ELF-1 (cell line): ENCODE measurements at places on chromosomes 11 and 22.
A peak's percentile ranks its signal among the peaks of the same experiment; 100 is the strongest.

DNA sequence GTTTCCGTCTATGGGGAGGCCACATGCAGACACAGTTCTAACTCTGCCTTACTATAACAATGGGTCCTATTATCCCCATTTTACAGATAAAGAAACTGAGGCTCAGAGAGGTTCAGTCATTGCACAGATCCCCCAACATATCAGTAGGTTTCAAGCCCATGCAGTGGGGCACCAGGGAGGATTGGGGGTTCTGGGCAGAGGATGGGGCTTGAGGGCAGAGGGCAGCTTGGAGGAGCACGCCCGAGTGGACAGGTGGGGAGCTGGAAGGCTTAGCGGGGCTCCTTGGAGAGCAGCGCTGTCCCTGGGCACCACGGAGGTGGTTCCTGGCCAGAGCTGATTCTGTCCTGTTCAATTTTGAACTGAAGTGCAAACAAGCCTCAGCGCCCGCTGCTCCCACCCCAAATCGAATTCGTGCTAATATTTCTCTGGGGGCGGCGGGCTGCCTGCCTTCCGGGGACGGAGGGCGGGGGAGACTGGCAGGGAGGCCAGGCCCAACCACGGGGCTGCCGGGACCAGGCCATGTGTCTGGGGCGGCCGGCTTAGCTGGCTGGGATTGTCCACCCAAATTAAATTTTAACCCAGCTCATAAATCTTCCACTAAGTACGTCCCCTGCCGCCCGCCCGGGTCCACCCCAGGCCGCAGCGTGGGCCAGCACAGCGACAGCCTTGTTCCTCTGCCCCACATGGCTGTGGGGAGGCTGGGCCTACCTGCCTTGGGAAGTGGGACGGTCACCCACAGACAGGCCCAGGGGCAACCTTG, 49.4 kb downstream of the FLRT1 start:
- no peak for DNase-seq

GRCh38 chr22:37331856-37332536, 49.7 kb downstream of the CYTH4 start:
- no peak for DNase-seq

DNA sequence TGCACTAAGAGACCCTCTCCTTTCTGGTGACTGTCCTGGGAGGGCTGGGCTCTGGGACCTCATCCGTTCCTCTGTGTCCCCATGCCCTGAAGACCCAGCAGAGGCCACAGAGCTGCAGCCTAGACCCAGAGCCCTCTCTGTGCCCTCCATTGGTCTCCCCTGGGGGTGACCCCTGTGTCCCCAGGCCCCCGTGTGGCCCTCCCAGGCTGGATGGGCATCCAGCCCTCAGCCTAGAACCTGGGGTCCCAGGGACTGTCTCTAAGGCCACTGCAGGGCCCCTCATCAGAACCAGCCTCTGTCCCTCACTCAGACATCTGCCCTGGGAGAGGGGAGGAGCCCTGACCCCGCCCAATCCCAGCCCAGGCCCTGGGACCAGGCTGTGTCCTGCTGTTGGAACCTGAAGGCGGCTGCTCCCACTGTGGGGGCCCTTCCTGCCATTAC, 5.7 kb downstream of the IGLL1 start:
- peak; percentile 39 for DNase-seq

- no peak for DNase-seq
Observed at GRCh38 chr22:37844904-37845329, 783 bp upstream of the ANKRD54 start.

- no peak for DNase-seq
Observed at GRCh38 chr11:17366495-17366894, 14.9 kb downstream of the NCR3LG1 start.

DNA sequence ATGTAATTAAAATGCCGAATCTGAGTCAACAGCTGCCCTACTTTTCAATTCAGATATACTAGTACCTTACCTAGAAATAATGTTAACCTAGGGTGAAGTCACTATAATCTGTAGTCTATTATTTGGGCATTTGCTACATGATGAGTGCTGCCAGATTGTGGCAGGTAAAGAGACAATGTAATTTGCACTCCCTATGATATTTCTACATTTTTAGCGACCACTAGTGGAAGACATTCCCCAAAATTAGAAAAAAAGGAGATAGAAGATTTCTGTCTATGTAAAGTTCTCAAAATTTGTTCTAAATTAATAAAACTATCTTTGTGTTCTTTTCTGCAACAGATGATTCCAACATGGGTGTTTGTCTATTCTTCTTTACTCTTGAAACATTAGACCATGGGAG, 14.1 kb downstream of the MS4A1 start:
- no peak for DNase-seq

DNA sequence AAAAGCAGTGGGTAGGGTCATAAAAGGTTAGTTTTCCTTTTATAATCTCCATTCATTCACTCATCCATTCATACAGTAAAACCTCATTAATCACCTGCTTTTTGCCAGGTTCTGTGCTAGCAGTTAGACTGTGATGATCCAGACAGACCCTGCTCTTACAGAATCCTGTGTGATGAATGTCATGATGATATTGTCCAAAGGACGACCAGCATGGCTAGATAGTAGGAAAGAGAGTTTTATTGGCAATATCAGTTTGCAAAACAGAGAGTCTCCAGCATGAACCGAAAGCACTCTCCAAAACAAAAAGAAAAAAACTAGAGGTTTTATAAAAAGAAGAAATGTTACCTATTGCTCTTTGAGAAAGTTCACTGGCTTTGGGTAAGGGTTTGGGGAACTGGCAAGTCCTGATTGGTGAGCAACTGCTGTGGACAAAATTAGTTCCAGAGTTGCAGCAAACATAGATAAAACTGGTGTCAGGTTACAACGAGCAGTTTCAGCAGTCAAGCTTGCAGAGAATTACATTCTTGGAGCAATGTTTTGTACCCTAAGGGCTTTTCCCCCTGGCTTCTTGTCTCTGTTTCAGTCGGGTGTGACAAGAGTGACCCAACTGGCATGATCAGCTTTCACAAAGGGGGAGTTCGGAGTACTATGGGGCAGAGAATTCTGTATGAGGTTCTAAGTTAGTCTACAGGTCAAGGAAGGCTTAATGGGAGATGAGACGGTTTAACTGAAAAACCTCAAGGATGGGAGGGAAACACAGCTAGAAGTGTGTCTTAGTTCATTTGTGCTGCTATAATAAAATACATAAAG, 58.3 kb downstream of the HSD17B12 start:
- peak; percentile 88 for DNase-seq

GRCh38 chr11:118783724-118784495, 7.1 kb downstream of the DDX6 start:
- DNase-seq, result no peak

DNA sequence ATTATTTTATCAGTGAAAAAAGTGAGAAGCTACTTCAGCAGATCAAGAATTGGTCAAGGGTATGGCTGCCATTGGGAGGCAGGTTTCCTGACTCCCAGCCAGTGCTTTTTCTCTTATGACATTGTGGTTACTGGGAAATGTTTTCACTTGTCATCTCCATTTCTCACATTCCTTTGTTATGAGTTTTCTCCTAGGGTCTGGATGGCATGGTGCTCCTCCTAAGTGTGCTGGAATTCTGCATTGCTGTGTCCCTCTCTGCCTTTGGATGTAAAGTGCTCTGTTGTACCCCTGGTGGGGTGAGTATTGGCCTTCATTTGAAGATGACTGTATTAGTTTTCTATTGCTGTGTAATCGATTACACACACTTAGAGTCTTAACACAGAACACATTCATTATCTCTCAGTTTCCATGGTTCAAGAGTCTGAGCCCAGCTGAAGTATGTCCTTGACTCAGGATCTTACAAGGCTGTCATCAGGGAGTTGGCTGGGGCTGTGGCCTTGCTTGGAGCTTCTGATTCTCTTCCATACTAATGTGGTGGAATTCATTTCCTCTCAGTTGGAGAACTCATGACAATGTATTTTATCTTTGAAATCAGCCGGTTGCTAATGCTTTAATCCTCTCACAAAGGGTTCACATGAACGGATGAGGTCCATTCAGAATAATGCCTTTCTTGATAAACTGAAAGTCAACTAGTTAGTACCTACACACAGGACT, 21.0 kb upstream of the MS4A6E start:
- no peak for DNase-seq

- no peak for DNase-seq
Observed at GRCh38 chr22:47167056-47167455, 404.6 kb downstream of the TBC1D22A start.

DNA sequence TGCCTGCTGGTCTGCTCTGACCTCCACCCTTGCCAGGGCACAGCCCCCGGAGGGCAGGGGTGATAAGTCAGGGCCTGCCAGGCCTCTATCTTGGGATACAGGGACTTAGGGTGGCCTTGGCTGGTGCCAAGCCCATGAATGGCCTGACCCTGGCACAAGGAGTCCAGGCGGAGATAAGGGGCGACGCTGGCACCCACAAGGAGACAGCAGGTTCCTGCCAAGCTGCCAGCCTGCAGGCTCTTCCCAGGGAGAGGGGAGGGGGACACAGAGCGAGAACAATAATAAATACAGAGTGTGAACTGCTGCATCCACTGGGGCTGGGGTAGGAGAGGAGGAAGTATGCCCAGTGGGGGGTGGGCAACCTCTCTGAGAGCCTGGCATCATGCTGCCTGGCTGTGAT, 978 bp downstream of the CSDC2 start:
- DNase-seq, result no peak

- no peak for DNase-seq
Observed at GRCh38 chr11:3137486-3138177, 27.5 kb downstream of the OSBPL5 start.

DNA sequence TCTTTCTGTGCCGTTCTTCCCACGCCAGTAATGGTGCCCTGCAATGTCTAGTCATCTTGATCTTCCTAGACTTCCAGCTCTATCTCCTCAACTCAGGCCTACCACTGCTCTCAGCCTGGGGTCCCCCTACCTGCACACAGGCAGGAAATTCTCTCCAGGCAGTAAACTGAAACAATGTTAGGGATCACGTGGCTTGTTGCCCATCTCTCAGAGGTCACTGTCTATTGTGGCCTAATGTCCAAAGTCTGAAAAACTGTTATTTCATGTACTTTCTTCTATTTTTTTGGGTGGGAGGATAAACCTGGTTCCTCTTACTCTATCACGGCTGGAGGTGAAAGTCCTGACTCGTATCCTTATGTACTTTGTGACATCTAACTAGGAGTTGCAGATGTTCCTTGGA, 59.1 kb downstream of the CCDC34 start:
- DNase-seq, result no peak

DNA sequence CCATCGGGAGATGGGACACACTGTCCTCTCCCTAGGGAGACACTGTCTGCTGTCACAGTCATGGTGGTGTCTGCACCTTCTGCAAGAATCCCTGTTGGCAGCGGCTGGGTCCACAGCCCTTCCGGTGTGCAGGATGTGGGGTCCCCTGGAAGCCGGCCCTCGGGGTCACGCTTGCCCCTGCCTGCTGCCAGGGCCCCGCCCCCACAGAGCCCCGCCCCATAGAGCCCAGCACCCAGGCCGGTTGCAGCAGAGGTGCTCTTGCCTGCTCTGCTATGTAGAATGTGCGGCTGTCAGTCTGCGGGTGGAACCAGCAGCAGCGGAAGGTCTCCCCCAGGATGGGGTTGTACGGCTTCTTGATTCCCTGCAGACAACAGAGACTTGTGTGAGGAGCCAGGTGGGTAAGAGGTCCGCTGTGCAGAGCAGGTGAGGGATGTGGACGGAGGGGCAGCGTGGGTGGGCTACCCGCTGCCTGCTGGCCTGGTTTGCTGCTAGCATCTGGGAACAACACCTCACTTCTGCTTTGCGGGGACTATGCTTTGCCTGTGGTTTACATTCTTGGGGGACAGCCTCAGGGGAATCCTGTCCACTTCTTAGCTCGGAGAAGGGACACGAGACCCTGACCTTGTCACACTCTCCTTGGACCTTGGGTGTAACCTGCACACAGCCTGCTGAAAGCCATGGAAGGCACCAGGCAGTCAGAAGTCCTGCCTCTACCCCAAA, 44.9 kb upstream of the CARS1 start:
- DNase-seq, result no peak

GRCh38 chr11:9142732-9143131, 51.3 kb upstream of the SCUBE2 start:
- DNase-seq, result no peak

GRCh38 chr11:68988491-68988890, 7.7 kb upstream of the MRGPRD start:
- no peak for DNase-seq

DNA sequence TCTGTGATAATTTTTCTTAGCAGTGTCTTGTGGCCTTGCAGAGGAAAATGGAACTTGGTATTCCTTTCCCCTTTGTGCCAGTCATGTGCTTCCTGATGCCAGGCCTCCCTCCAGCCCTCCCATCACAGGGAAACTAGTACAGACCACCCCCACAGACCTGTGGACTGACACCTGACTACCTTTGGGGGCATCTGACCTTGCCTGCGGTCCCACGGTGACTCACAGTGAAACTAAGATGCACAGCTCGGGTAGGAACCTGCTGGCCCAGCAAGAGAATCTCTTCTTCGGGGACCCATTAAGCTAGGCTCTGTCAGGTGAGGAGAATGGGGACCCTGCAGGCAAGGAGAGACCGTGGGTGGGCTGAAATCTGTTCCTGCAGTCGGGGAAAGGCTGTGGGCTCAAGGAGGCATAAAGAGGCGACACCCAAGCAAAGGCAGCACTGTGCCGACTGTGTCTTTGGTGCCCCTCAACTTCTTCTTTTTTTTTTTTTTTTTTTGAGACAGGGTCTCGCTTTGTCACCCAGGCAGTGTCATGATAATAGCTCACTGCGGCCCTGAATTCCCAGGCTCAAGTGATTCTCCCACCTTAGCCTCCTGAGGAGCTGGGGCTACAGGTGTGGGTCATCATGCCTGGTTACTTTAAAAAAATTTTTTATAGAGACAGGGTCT, 20.8 kb upstream of the PEX26 start:
- DNase-seq, result no peak

- DNase-seq, result no peak
Observed at GRCh38 chr11:73219396-73220285, 1.6 kb downstream of the P2RY2 start.

DNA sequence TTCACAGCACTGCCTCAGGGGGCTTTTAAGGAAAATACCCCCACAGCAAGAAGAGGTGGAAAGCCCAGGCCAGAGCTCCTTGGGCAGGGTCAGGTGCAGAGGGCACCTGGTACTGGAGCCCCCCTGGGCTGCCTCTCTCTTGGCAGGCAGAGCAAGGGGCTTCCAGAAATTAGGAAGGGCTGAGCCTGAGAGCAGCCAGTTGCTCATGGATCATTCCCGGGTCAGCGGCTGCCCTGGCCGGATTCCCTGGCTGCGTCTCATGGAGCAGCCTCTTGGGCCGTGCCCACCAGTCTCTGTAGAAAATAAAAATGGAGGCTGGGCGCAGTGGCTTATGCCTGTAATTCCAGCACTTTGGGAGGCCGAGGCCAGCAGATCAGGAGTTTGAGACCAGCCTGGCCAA, 10.3 kb upstream of the OMP start:
- no peak for DNase-seq

DNA sequence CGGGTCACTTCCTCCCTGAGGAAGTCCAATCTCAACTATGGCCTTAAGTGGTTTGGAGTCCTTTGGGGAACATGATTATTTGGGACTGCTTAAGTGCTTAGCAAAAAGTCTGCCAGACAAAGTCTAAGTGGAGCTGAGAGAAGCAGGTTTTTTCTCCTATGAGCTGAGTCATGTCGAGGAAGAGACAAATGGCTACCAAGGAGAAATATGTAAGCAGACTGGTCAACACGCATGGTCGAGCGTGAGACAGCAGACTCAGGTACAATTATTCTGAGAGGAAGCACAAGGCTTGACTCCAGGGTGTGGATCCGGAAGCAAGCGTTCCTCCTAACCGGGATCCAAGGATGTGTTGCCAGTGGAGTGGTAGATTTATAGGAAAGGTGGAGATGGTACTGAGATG, 30.6 kb downstream of the UBASH3B start:
- DNase-seq, result no peak
